HT-29 (cell line): ENCODE measurements at places on chromosomes 3 and 15. TPM values are rescaled to one million over a fixed set of nuclear protein-coding genes. Genes with fewer than 3 reads are reported as not detected.

Gene FSTL1
- total RNA-seq = 0.08 TPM in 1 of 2 replicates, not detected in the other

Gene ENTPD3
- not detected in 2 replicates for total RNA-seq

Gene PRSS50
- total RNA-seq = not detected in 2 replicates

Gene CATSPER2
- 2.9 and 5.0 TPM in 2 replicates for total RNA-seq

Gene NOX5
- total RNA-seq = not detected in 2 replicates

Gene CFAP92
- total RNA-seq = 0.13 and 0.74 TPM in 2 replicates

Gene BOC
- not detected in 2 replicates for total RNA-seq

Gene PROS1
- 8.1 and 10.0 TPM in 2 replicates for total RNA-seq

Gene ARHGEF26
- 8.3 and 11.3 TPM in 2 replicates for total RNA-seq

Gene CHRNA5
- total RNA-seq = 14.3 and 14.9 TPM in 2 replicates

Gene SELENOK
- total RNA-seq = 33.2 and 37.3 TPM in 2 replicates

Gene CCDC33
- total RNA-seq = 9.9 and 17.0 TPM in 2 replicates

Gene C3orf85
- total RNA-seq = 0.46 TPM in 1 of 2 replicates, not detected in the other

Gene CPN2
- total RNA-seq = not detected in 2 replicates

Gene GNAI2
- total RNA-seq = 167 and 168 TPM in 2 replicates

DNA sequence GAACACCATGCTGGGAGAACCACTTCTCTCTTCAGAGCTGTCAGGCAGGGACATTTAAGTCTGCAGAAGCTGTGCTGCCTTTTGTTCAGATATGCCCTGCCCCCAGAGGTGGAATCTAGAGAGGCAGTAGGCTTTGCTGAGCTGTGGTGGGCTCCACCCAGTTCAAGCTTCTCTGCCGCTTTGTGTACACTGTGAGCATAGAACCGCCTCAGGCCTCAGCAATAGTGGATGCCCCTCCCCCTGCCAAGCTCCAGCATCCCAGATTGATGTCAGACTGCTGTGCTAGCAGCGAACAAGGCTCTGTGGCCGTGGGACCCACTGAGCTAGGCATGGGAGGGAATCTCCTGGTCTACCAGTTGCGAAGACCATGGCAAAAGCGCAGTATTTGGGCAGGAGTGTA, 121.6 kb downstream of the NFKBIZ start:
- peak; percentile 36 for DNase-seq

DNA sequence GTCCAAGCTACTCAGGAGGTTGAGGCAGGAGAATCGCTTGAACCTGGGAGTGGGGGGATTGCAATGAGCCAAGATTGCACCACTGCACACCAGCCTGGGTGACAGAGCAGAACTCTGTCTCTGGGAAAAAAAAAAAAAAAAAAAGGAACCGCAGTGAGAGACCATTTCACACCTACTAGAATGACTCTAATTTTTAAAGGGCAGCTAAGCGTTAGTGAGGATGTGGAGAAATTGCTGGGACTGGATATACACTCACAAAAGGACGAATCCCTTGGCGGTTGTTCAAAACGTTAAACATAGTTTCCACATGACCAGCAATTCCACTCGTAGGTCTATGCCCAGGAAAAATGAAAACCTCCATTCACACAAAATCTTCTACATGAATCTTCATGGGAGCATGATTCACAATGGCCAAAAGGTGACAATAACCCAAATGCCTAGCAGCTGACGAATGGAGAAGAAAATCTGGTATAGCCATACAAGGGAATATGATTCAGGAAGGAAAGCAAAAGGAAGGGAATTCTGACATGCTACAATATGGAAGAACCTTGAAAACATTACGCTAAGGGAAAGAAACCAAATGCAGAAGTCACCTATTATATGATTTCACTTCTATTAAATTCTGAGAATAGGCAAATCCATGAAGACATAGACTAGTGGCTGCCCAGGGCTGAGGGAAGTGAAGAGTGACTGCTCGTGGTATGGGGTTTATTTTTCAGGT, 127.0 kb downstream of the CHSY1 start:
- no peak for DNase-seq

DNA sequence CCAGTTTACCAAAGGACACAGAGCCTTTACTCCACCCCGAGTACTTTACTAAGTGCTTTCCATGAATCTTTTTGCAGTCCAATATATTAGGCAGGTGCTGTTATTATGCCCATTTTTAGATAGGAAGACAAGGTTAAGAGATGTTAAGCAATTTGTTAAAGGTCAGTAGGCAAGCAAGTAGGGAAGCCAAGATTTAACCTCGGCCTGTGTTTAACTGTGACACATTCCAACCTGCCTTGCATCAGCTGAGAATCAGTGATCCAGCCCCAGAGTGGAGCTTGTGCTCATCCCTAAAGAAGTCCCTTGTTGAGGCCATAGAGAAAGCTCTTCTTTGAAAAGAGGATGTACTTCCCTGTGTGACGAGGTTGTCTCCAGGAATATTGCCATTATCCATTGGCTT, 51.3 kb upstream of the C15orf61 start:
- DNase-seq = no peak

- no peak for DNase-seq
These were observed 43.0 kb upstream of the MYRIP start for GRCh38 chr3:39766433-39766832.

DNA sequence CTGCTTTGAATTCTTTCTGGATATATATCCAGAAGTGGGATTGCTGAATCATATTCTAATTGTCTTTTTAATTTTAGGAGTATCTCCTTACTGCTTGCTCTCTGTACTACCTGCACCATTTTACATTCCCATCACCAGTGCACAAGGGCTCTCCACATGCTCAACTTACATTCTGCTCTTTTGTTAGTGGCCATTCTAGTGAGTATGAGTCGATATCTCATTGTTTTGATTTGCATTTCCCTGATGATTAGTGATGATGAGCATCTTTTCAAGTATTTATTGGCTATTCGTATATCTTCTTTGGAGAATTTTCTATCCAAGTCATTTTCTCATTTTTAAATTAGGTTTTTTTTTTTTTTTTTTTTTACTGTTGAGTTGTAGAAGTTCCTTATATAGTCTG, 29.5 kb downstream of the PFN2 start:
- DNase-seq = no peak

DNA sequence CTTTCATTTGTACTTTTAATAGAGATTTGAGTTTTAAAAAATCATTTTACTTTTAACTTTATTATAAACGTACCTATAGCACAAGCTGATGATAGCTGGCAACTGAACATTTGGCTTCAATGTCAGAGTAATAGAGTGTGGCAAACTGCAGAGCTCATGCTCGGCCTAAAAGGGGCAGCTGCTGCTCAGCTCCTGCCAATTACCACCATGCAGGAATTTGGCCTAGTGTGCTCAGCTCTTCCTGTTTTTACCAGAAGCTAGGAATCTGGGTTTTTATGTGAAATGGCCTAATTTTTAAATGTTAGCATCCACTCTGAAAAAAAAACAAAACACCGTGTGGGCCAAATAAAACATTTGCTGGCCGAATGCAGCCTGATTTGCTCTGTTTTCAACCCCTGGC, 1.8 kb downstream of the IFT122 start:
- DNase-seq = peak; percentile 15

GRCh38 chr3:65893631-65894030, 145.1 kb downstream of the MAGI1 start:
- DNase-seq = no peak

GRCh38 chr3:120488296-120488695, 37.5 kb upstream of the FSTL1 start:
- no peak for DNase-seq

GRCh38 chr3:164779816-164780215, 298.5 kb downstream of the SI start:
- DNase-seq = no peak

- no peak for DNase-seq
These were observed 16.1 kb downstream of the C3orf22 start for GRCh38 chr3:126542340-126543241.

GRCh38 chr3:30233913-30234646, 372.3 kb upstream of the TGFBR2 start:
- no peak for DNase-seq

- no peak for DNase-seq
These were observed 11.8 kb downstream of the MITF start for GRCh38 chr3:69751074-69751476.

GRCh38 chr3:63032881-63033280, 157.7 kb upstream of the CADPS start:
- no peak for DNase-seq

DNA sequence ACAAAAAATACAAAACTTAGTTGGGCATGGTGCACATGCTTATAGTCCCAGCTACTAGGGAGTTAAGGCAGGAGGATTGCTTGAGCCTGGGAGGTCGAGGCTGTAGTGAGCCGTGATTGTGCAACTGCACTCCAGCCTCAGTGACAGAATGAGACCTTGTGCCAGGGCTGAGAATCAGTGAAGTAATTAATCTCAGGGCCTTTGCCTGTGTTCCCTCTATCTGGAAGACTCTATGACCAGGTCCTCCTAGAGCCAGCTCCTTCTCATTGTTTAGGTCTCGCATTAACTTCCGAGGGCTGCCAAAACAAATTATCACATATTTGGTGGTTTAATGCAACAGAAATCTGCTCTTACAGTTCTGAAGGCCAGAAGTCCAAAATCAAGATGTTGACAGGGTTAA, 41.4 kb upstream of the FLNB start:
- no peak for DNase-seq

GRCh38 chr15:99606646-99607045, 40.9 kb downstream of the MEF2A start:
- no peak for DNase-seq

- no peak for DNase-seq
These were observed 556.0 kb downstream of the OTOL1 start for GRCh38 chr3:162052636-162053035.

GRCh38 chr3:47323431-47324277, 40.9 kb downstream of the KLHL18 start:
- no peak for DNase-seq

DNA sequence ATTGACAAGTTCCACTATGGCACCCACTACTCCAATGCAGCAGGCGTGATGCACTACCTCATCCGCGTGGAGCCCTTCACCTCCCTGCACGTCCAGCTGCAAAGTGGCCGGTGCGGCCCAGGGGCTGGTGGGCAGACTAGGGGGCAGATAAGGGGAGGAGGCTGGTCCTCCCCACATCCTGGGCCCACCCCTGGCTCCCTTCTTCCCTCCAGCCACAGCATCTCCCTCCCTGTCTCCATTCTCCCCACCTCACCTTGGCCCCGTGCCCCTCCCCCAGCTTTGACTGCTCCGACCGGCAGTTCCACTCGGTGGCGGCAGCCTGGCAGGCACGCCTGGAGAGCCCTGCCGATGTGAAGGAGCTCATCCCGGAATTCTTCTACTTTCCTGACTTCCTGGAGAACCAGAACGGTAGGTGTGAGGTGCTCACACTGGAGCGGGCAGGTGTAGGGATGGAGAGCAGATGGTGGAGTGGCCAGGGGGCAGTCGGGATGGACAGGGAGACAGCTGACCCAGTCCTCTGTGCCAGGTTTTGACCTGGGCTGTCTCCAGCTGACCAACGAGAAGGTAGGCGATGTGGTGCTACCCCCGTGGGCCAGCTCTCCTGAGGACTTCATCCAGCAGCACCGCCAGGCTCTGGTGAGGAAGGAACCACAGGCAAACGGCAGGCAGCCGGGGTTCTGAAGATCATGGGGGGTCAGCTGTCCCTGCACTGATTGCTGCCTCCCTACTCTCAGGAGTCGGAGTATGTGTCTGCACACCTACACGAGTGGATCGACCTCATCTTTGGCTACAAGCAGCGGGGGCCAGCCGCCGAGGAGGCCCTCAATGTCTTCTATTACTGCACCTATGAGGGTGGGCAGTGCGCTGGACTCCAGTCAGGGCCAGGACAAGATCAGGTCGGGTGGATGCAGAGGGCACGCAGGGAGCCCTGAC, 26.0 kb downstream of the NBEAL2 start:
- no peak for DNase-seq

- peak; percentile 97 for DNase-seq
These were observed 30.9 kb downstream of the CCNL1 start for GRCh38 chr3:157128771-157129681.

- DNase-seq = peak; percentile 23
These were observed 232.2 kb downstream of the VPS13C start for GRCh38 chr15:61828008-61828407.

- peak; percentile 13 for DNase-seq
These were observed 153.5 kb upstream of the LPP start for GRCh38 chr3:188000361-188000861.

DNA sequence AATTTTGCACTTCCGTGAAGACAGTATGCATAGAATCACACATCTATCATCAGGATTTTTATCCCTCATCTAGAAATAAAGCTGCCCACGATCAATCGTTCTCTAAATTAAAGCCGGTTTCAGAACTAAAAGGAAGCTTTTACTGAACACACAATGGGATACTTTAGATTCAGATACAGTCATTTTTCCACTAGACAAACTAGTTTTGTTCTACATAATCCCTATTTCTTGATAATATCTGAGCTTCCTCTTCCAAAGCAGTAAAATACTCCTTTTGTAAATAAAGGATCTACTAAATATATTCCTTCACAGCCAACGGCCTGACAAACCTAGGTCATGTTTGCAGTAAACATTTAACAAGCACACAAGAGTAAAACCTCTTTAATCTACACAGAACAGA, 2.0 kb upstream of the GANC start:
- peak; percentile 77 for DNase-seq

GRCh38 chr15:45363801-45364200, 14.5 kb downstream of the GATM start:
- DNase-seq = no peak

DNA sequence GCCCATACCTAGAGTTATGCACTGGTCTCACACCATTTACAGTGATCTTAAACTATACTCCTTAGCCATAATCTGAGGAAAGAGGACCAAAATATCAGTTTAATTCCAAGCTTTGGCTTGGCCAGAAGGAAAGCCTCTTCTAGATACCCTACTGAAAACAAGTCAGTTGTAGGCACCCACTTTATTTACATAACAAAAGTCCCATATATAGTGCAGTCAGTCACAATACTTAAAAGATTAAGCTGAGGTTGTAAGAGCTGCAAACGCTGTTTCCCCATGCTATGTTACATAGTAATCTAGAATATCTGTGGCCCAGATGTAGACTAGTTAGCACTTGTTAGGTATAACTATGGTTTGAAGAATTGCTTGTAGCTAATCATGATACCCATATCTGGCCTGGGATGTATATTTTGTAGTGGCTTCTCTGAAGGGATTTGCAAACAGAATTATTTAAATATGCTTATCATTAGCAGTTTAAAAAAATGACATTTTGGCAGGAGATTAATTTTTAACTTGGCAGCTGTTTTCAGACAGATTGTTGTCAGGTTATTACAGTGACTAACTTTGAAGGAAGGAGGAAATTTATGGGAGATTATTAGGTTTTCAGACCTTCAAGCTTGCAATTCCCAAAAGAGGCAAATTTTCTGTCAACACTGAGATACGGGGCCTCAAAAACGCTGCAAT, 160.4 kb upstream of the SLC2A2 start:
- DNase-seq = no peak
